WTC11 (cell line): ENCODE measurements at places on chromosomes 11 and 22. TPM values are rescaled to one million over a fixed set of nuclear protein-coding genes. Genes with fewer than 3 reads are reported as not detected.

The HBB gene
- total RNA-seq, result 0.34 TPM in 1 of 3 replicates, not detected in the others

The TRPM5 gene
- 0.07 to 0.09 TPM in 2 of 3 replicates, not detected in the other for total RNA-seq

The PI4KA gene
- 43.9 to 45.5 TPM (median 45.1 TPM) in 3 replicates for total RNA-seq

GRCh38 chr11:117319214-117319840 lies 3.3 kb upstream of the BACE1 start:
- no peak for DNase-seq
- H3K4me3 ChIP-seq, result no peak overlapping the region
- peaks cover 2% of the 10 kb centered on the region for H3K27me3 ChIP-seq
- no peaks in the 10 kb centered on the region for H3K36me3 ChIP-seq

GRCh38 chr11:124895471-124895971 lies 2.1 kb downstream of the ROBO4 start:
- no peak for DNase-seq
- H3K36me3 ChIP-seq, result no peaks in the 10 kb centered on the region
- H3K4me1 ChIP-seq, result peaks cover 22% of the 10 kb centered on the region
- peaks cover 11% of the 10 kb centered on the region for H3K27me3 ChIP-seq
- H3K27ac ChIP-seq, result no peak overlapping the region
